ENCODE measurements at places on chromosomes 16 and 17. TPM values are rescaled to one million over a fixed set of nuclear protein-coding genes. Genes with fewer than 3 reads are reported as not detected.

Gene KLHL10
- not detected for total RNA-seq

Gene DNASE1L2
- total RNA-seq = 9.8 TPM

Gene SLC22A31
- not detected for total RNA-seq

Gene TSNAXIP1
- 0.91 TPM for total RNA-seq

Measured in OCI-LY7 (cell line).